ENCODE measurements at places on chromosomes 3 and 15. TPM values are rescaled to one million over a fixed set of nuclear protein-coding genes. Genes with fewer than 3 reads are reported as not detected.

DNA sequence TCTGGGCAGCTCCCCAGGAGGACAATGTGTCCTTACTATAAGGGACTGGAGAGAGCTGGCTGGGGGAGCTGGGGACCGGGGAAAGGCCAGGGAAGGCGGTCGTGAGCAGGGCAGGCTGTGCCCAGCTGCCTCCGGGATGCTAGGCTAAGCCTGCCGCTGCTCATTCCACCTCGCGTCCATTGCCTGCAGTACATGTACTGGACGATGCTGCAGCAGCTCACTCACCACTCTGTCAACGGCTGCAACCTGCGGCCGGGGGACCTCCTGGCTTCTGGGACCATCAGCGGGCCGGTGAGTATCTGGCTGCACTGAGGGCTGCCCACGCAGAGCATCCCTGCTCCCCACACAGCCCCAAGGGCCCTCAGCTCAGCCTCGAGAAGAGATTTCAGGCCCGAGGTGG, 27.1 kb downstream of the FAH start:
- no peaks in the 10 kb centered on the region for H3K27me3 ChIP-seq
- H3K4me1 ChIP-seq = no peaks in the 10 kb centered on the region
- no peak for DNase-seq
- H3K36me3 ChIP-seq = no peaks in the 10 kb centered on the region
- H3K4me3 ChIP-seq = no peak overlapping the region
- no peak overlapping the region for H3K27ac ChIP-seq

DNA sequence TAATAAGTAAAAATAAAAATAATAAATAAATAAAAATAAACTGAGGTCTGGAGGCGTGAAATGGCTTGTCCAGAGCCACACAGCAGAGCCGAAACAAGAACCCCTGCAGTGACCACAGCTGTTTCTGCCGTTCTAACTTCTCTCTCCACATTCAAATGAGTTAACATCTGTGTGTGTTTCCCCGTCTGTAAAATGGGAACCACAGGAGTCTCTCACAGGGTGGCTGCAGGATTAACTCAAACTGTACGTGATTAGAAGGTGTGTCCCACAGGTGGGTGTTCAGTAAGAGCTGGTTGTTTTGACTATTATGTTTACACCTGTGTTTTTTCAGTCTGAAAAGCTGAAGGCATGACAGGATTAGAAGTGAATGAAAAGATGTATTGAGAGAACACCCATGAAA, 27.0 kb upstream of the MUC4 start:
- no peaks in the 10 kb centered on the region for H3K36me3 ChIP-seq
- no peak overlapping the region for H3K27ac ChIP-seq
- H3K4me3 ChIP-seq = no peak overlapping the region
- no peak for DNase-seq

DNA sequence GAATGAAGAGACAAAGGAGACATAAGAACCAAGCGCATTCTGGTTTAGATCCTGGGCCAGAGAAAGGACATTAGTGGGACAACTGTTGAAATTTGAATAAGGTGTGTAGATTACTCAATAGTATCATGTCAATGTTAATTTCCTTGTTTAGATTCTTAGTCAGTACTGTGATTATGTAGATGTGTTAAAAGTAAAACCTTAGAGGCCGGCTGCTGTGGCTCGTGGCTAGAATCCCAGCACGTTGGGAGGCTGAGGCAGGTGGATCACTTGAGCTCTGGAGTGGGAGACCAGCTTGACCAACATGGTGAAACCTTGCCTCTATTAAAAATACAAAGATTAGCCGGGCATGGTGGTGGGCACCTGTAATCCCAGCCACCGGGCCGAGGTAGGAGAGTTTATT, 26.7 kb downstream of the CYP8B1 start:
- H3K27ac ChIP-seq = no peak overlapping the region
- H3K36me3 ChIP-seq = no peaks in the 10 kb centered on the region
- DNase-seq = no peak
- no peak overlapping the region for H3K4me3 ChIP-seq
- no peaks in the 10 kb centered on the region for H3K27me3 ChIP-seq
- H3K4me1 ChIP-seq = peaks cover 41% of the 10 kb centered on the region

DNA sequence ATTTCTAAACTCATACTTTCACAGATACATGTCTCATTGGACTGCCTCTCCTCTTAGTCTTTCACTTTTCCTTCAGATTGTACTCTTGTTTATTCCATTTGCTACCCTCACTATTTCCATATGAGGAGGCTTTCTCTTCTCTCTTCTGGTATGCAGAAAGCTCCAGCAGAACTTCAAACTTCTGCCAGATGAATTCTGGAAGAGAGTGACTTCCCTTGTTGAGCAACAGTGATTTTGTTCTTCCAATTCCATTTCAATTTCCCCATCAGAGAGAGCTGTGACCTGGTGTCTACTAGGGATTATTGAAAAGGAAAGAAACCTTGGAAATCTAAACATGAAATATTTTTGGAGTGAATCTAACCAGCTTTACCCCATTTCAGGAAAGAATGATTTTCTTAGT, 523.2 kb upstream of the ZNF717 start:
- no peaks in the 10 kb centered on the region for H3K4me1 ChIP-seq
- no peak overlapping the region for H3K4me3 ChIP-seq
- H3K36me3 ChIP-seq = no peaks in the 10 kb centered on the region
- DNase-seq = no peak

GRCh38 chr15:95557226-95558046, 773.1 kb upstream of the NR2F2 start:
- no peak for DNase-seq
- H3K4me3 ChIP-seq = no peak overlapping the region
- H3K27me3 ChIP-seq = no peaks in the 10 kb centered on the region

- H3K36me3 ChIP-seq = no peaks in the 10 kb centered on the region
- no peak for DNase-seq
- H3K27me3 ChIP-seq = no peaks in the 10 kb centered on the region
- H3K27ac ChIP-seq = no peak overlapping the region
- no peak overlapping the region for H3K4me3 ChIP-seq
These were observed 58.4 kb upstream of the ATP2C1 start for GRCh38 chr3:130835483-130835882.

DNA sequence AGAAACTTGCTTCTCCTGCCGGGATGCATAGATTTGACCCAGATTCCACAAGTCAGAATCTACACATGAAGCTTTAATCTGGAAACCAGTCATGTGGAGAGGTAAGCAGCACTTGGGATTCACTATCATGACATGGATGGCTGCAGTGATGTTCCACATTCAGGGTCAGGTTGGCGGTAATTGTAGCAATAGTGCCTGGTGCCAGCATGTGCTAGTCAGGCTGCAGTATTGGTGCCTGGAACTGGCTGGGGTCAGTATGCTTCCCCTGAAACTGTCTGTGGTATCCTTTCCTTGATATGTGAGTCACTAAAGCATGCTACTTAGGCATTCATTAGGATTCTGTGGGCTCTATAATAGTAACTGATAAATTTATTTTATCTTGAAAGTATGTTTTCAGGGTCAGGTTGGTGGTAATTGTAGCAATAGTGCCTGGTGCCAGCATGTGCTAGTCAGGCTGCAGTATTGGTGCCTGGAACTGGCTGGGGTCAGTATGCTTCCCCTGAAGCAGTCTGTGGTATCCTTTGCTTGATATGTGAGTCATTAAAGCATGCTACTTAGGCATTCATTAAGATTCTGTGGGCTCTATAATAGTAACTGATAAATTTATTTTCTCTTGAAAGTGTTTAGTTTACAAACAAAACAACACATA, 1439.2 kb downstream of the ZPLD1 start:
- H3K4me1 ChIP-seq = peaks cover 8% of the 10 kb centered on the region
- H3K27me3 ChIP-seq = no peaks in the 10 kb centered on the region
- no peak for DNase-seq

DNA sequence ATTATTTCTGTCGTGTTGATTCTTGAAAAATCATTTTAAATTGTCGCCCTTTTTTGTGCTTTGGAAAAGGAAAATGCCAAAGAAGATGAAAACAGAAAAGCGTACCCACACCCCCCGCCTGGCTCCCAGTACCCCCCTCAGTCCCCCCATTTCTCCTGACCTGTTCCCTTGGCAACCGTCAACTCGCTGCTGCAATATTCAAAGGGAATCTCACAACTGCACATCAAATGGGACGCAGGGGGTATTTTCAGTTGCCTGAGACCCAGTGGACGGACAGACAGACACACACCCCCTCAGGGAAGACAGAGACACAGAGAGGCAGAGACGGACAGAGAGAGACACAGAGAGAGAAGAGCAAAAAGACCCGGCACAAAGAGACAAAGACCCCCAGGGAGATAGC, 83.5 kb upstream of the PRR20G start:
- no peaks in the 10 kb centered on the region for H3K4me1 ChIP-seq
- H3K4me3 ChIP-seq = no peak overlapping the region
- H3K27ac ChIP-seq = no peak overlapping the region
- no peak for DNase-seq
- no peaks in the 10 kb centered on the region for H3K27me3 ChIP-seq

DNA sequence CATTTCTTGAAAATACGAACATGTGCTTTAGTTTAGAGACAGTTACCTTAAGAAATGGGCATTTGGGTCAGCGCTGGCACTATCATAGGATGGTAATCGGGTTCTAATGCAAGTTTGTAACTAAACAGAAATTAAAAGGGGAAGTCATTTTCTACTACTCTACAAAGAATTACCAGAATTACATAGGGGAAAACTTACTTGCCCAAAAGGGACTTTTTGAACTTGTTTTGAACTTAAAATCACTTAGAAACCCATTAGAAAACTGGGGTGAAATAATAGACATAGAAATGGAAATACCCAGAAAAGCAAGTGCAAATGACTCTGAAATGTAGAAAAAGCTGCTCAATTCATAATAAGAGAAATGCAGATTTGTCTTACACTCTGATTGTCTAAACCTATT, 44.9 kb downstream of the SPATA16 start:
- no peak for DNase-seq
- no peaks in the 10 kb centered on the region for H3K36me3 ChIP-seq
- no peak overlapping the region for H3K4me3 ChIP-seq
- no peaks in the 10 kb centered on the region for H3K27me3 ChIP-seq
- H3K4me1 ChIP-seq = no peaks in the 10 kb centered on the region
- no peak overlapping the region for H3K27ac ChIP-seq

GRCh38 chr3:39137991-39138803, 15.2 kb downstream of the CSRNP1 start:
- no peaks in the 10 kb centered on the region for H3K36me3 ChIP-seq
- H3K27ac ChIP-seq = no peak overlapping the region
- no peak for DNase-seq
- no peak overlapping the region for H3K4me3 ChIP-seq

DNA sequence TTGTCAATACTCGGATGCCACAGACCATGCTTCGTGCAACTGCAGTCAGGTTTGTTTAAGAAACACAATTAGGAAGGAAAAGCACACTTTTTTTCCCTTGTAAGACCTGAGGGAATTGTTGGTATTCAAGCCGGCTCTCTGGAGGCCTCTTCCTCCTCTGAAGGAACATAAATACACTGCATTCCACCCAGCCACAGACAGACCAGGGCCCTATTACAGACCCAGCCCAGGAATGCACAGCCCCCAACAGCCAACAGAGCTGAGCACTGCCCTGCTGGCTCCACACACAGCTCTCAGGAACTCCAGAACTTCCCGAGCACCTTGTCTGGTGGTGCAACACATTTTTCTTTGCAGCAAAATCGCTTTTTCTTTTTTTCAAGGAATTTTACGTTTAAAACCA, 488.7 kb upstream of the PROK2 start:
- no peaks in the 10 kb centered on the region for H3K36me3 ChIP-seq
- H3K27ac ChIP-seq = no peak overlapping the region
- H3K4me3 ChIP-seq = no peak overlapping the region
- no peak for DNase-seq
- no peaks in the 10 kb centered on the region for H3K27me3 ChIP-seq
- H3K4me1 ChIP-seq = peaks cover 39% of the 10 kb centered on the region

DNA sequence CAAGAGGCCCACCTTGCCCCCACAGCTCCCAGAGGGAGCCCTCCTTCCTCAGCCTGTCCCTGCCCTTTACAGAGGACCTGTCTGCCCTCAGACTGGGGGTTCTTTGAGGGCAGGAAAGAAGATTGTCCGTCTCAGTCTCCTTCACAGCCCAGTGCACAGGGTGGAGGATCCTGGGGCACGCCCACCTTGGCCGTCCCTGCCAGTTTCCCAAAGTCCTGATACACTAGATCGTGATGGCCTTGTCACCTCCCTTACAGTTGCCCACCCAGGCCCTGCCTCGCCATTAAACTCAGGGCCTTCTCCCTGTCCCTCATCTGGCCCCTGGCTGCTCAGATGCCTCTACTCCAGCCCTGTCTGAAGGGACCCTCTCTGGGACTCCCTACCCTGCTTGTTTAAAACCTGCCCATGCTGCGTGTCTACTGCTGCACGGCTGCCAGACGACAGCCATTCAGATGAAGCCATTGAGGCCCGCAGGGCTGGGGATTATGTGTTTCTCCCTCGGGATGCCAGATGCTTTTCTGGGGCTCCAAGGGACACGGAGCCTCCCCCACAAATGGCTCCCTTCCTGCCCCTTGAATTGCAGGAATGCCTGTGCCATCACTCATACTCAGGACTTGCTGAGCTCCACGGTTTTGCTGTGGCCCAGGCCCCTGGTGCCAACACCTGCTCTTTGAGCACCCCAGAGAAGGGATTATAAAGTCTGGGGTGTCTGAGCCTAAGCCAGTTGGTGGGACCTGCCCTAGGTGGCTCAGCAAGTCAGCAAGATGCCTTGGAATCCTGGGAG, 27.8 kb downstream of the ACSBG1 start:
- H3K27me3 ChIP-seq = no peaks in the 10 kb centered on the region
- no peaks in the 10 kb centered on the region for H3K36me3 ChIP-seq
- H3K4me3 ChIP-seq = no peak overlapping the region
- H3K27ac ChIP-seq = peak overlapping the region; percentile 69
- DNase-seq = peak; percentile 14

DNA sequence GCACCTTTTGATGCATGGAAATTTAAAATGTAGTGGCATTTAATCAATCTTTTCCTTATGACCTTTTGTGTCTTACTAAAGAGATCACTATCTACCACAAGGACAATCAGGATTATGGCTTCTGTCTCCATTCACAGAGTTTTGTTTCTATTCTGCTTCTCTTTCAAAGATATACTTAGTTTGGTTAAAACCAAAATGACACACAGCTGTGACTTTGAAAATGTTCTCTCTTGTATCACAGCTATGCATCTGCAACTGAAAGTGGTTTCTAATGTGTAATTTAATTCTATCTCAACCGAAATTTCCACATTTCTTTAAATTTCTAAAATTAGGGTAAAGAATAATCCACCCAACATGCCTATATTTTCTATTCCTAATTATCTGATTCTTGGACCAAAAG, 27.7 kb downstream of the HLTF start:
- no peaks in the 10 kb centered on the region for H3K36me3 ChIP-seq
- no peak overlapping the region for H3K4me3 ChIP-seq
- H3K4me1 ChIP-seq = no peaks in the 10 kb centered on the region

DNA sequence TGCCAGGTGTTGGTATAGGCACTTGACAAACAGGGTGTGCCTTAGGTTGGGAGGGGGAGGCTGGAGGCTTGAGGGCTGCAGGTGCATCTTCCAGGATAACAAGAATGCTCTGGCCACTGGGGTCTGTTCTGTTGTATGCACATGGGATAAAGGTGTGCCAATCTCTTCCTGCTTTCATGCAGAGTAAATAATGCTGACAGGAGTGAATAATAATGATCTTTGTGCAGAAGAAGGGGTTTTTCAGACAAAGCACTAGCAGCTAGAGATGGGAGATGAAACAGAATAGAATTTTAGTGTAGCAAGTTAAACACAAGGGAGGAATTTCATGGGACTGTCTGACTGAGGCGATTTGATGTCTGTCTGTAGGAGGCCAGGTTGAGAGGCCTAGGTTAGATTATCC, 1.9 kb upstream of the ROPN1 start:
- DNase-seq = no peak
- no peaks in the 10 kb centered on the region for H3K27me3 ChIP-seq
- H3K36me3 ChIP-seq = no peaks in the 10 kb centered on the region
- no peak overlapping the region for H3K4me3 ChIP-seq
- no peak overlapping the region for H3K27ac ChIP-seq
- no peaks in the 10 kb centered on the region for H3K4me1 ChIP-seq

SNRPN gene
- polyA plus RNA-seq = 127 TPM

PPP4R2 gene
- 38.1 TPM for polyA plus RNA-seq

NLGN1 gene
- 10.6 TPM for polyA plus RNA-seq

KNL1 gene
- polyA plus RNA-seq = 28.7 TPM

HRG gene
- 0.16 TPM for polyA plus RNA-seq
